ENCODE measurements at places on chromosomes 13 and 19.

GRCh38 chr13:20810808-20811207, 37.0 kb upstream of the EEF1AKMT1 start:
- DNase-seq: no peak

- peak; percentile 81 for DNase-seq
Observed at GRCh38 chr19:2491130-2491801, 15.3 kb downstream of the GADD45B start.

GRCh38 chr19:17394891-17395415, 957 bp upstream of the CCDC194 start:
- DNase-seq: peak; percentile 55

DNA sequence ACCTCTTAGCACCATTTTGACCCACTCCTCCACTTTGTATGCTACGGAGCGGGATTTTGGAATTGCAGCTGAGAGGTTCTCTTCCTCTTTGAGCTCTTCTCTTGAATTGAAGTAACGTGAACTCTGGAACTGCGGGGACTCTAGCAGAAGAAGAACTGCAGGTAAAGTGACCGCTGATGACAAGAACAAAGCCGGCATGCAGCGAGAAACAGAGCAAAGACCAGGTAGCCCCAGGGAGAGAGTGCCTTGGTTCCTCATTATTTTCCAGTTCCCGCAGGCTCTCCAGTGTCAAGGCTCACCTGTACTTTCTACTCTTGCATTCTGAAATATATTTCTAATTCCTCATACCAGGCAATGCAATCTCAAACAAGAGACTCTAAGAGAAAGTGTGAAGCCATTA, 260.3 kb upstream of the GPC6 start:
- DNase-seq: no peak

GRCh38 chr19:27955485-27956480, 1257.2 kb downstream of the UQCRFS1 start:
- no peak for DNase-seq

DNA sequence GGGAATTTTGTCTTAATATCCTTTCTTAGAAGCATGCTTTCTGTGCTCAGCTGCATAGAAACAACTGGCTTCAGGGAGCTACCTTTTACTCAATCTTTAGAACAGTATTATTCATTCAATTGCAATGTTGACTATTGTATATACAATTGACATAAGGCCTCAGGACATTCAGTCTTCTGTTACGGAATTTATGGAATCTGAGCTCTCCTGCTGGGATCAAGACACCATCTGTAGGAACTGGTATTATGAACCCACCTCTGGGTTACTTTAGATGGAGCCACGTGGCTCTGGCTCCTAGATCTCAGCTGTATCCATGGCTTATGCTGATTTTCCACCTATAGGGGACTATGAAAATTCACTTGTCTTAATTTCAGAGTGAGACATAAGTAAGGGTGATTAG, 716.2 kb upstream of the GPC6 start:
- no peak for DNase-seq

DNA sequence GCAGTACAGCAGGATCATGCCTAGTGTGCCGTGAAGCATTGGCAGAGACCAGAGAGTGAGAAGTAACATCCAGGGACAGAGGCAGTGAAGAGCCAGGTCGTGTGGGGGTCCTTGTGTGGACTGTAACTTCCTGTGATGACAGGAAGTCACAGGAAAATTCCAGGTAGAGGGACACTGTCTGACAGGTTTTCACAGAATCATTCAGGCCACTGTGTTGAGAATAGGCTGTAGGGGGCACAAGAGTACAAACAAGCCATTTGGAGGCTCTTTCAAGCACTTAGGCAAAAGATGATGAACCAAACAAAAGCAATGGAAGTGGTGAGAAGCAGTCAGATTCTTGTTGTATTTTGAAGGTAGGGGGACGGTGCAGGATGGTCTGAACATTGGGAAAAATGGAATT, 46.4 kb downstream of the N4BP2L1 start:
- peak; percentile 28 for DNase-seq

DNA sequence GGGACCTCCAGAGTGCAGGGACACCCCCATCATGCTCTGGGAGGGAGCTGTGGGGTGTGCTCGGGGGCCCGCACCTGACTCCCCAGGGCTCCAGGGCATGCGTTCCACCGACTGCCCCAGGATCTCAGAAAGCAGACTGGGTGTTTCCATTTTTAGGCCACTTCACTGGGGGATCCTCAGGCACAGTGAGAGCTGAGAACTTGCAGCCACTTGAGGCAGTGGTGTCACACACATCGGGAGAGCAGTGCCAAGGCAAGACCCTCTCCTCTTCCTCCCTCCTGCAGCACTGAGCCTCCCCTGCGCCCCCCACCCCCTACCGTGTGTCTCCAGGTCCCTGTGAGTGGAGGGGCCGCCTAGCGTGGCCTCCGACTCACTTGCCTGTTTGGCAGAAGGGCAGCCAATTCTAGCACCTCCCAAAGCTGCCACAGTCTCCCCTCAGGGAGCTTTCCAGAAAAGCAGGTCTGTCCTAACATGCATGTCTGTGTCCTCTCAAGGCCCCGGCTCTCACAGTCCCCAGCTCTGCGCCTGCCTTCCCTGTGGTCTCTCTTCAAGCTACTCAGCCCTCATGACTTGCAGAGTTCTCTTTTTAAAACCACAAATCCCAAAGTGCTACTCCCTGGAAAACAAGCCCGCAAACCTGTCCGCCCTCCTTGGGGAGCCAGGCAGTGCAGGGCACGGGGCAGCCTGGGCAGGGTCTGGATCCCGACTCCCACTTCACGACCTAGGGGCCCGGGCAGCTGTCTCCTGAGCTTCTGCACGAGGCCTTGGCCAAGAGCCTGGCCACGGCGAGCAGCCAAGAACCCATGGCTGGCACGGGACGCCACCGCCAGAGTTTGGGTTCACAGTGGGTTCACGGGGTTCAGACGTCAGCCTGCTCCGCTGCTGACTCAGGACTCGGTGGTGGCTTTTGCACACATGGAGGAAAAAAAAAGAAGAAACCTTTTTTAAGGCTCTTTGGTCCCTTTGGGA, 94.1 kb downstream of the STK24 start:
- peak; percentile 88 for DNase-seq

GRCh38 chr19:57841122-57841763, 8.4 kb upstream of the ZNF587 start:
- DNase-seq: no peak

DNA sequence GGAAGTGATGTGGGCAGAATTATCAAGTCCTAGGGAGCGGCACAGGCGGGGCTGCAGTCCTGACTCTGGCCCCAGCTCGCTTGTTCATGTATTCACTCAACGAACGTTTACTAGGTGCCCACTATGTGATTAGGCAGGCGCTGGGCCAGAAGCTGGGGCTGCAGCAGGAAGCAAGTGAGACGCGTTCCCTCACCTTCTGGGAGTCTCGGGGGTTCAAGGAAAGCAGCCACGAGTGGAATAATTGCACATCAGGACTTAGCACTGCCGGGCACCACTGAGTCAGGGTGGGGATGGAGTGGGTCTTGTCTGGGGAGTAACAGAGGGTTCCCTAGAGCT, 2.5 kb upstream of the LMTK3 start:
- no peak for DNase-seq

DNA sequence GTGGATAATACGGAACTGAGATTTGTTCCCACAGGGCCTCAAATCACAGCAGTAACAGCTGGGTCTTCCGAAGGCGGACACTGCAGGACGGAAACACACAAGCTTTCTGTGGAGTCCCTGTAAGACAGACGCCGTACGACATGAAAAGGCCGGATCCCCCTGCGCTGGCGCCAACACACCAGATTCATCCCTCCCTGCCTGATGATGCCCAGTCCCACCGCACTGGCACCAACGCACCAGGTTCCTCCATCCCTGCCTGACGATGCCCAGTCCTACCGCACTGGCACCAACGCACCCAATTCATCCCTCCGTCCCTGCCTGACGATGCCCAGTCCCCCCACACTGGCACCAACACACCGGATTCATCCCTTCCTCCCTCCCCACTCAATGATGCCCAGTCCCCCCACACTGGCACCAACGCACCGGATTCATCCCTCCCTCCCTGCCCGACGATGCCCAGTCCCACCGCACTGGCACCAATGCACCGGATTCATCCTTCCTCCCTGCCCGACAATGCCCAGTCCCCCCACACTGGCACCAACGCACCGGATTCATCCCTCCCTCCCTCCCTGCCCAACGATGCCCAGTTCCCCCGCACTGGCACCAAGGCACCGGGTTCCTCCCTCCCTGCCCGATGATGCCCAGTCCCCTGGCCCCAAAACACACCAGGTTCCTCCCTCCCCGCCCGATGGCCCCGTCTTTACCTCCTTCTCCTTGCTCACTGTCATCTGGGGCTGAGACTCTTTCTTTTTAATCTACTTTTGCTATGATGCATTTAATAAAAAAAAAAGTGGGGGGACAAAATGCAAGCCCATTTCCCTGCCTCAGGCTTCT, 55.1 kb downstream of the RASA3 start:
- DNase-seq: no peak

DNA sequence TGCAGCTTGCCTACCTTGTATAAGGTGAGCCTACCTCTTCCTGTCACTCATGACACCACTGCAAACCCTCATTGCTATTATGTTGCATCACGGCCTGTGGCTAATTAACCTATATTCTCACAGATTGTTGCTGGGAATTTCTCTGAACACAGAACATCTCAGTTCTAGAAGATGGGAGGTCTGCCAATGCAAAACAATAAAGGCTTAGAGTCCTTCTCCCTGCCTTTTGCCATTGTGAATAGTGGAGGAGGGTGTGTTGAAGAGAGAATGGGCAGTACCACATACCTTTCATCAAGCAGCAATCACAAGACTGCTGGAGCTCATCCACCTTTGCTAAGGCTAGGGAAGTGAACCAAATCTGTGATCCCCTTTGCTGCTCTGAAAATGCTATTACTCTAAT, 34.4 kb downstream of the WDFY2 start:
- DNase-seq: no peak

- no peak for DNase-seq
Observed at GRCh38 chr13:110372676-110373075, 65.6 kb downstream of the COL4A2 start.

DNA sequence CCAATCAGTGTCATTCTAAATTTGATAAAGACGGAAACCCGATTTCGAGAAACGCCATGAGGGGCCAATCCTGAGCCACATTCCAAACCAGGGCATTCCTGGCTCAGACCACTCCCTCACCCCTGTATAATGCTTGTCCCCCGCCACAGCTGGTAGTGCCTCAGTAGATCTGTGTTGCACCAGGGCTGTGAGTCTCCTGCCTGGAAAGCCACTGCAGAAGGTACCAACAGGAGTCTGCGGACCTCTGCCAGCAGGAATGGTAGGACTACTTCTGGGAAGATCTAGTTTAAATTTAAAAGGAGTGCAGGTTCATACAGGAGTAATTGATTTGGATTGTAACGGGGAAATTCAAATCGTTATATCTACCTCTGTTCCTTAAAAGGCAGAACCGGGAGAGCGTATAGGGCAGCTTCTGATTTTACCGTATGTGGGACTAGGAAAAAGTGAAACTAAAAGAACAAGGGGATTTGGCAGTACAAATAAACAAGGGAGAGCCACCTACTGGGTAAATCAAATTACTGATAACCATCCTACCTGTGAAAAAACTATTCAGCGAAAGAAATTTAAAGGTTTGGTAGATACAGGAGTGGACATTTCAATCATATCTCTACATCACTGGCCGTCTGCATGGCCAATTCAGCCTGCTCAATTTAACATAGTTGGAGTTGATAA, 20.8 kb upstream of the ZNF266 start:
- DNase-seq: no peak

DNA sequence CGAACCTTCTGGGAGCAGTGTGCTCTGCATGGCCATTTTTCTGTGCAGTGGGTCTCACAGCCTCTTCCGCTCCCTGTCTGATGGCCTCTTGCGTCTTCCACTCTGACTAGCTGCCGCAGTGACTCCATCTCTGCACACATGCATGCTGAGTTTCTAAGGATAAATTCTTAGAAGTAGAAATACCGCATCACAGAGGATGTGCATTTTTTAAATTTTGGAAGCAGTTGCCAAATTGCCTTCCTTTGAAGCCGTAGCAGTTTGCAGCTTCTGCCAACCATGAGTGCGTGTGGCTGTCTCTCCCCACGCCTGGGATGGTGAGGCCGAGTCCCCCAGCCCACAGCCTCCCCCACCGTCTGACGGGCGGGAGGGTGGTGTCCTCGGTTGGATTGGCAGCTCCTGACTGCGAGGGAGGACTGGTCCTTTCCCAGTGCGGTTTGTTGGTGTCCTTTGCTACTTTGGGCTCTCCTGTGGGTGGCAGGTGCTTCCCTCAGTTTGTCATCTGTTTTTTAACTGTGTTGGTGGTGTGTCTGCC, 9.8 kb downstream of the FZR1 start:
- DNase-seq: no peak

GRCh38 chr13:104024416-104025170, 958.4 kb upstream of the SLC10A2 start:
- DNase-seq: no peak

DNA sequence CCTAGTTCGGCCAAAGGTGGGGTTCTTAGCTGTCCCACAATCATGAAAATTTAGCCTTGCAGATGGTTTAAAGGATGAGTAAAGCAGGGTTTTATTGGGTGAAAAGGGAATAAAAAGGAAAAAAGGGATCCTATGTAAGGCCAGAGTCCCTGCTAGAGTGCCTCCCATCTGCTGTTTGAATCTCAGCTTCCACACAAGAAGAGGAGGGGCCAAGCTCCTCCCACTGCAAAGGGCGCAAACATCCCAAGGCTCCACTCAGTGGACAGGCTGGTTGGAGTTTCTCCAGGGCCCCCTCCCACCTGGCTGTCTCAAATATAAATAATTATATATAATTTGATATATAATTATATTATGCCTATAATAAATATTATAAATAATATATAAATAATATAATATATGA, 1272.1 kb upstream of the PCDH20 start:
- DNase-seq: no peak

DNA sequence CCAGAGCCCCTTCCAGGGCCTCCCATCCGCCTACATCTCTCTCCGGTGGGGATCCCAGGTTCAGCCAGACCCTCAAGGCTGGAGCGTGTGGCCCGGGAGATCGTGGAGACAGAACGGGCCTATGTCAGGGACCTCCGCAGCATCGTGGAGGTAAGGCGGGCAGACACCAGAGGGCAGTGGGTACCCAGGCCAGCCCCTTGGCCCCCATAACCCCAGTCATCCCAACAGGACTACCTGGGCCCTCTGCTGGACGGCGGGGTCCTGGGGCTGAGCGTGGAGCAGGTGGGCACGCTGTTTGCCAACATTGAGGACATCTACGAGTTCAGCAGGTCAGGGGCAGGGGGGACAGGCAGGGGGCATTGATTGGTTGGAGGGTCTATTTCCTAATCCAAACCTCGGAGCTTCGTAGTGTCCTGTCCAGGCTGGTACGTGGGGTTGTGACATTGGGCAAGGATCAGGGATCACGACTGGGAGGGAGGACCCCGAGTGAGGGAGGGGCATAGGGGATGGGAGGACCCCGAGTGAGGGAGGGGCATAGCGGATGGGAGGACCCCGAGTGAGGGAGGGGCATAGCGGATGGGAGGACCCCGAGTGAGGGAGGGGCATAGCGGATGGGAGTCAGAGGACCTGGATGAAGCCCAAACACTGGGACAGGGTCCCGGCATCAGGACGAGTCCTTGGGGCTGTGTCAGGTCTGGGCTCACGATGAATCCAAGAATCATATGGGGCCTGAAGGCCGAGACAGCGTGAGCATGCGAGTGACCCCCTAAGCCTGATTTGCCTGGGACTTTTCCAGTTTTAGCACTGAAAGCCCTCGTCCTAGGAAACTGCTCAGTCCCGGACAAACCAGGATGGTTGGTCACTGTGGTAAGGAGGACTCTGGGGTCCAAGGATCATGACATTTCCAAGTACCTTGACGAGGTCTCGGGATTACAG, 2.9 kb downstream of the PLEKHG2 start:
- DNase-seq: no peak

Data from tongue (tissue), 3 donors.